ENCODE measurements at places on chromosomes 4 and X.

GRCh38 chr4:62544428-62544827 lies 1344.3 kb downstream of the ADGRL3 start:
- DNase-seq, result peak; percentile 37

DNA sequence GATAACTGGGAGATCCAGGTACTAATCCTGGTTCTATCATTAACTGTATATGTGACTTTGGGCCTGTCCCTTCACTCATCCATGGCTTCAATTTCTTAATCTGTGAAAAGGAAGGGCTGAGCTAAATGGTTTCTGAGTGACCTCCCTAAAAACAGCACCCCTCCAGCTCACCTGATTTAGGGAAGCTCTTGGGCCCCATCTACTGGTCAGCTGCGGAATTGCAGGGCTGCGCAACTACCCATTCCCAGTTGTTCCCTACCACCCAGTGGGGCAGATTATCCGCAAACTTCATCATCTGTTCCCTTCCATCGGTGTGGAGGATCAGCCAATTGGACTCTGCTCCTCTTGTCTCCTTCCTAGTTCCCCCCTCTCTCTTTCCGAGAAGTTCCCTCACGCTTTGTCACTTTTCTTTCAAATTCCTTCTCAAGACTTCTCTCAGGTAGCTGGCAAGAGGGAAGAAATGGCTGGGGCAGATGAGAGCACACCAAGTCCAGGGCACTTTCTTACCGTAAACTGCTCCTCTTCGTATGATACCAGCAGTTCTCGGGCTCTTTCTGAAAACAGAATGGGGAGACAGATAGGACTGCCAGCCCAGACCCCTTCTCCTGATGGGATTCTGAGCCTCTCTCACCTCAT lies 5.8 kb downstream of the LAS1L start:
- peak; percentile 45 for DNase-seq

- DNase-seq, result no peak
Observed at GRCh38 chrX:149799095-149799714, 17.5 kb downstream of the MAGEA9 start.

DNA sequence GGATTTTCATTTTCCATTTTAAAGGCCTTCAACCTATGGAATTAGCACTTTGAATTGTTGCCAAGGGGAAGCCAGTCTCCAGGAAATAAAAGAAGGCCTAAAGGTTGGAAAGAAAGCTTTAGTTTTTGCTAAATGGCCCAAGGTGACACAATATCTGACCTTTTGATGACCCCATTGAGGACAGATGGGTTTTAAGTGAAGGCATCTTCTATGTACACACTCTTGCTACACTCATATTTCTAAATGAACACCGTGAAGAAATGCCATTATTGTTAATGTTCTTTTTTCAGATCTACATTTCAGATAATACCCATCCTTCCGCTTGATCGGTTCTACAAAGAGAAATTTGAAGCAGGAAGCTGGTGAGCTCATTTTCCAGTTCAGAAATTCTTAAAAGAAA lies 162.8 kb upstream of the POU3F4 start:
- DNase-seq, result no peak

GRCh38 chrX:68121835-68122234 lies 311.5 kb downstream of the OPHN1 start:
- DNase-seq, result no peak

GRCh38 chrX:20727447-20727846 lies 460.7 kb upstream of the RPS6KA3 start:
- no peak for DNase-seq

DNA sequence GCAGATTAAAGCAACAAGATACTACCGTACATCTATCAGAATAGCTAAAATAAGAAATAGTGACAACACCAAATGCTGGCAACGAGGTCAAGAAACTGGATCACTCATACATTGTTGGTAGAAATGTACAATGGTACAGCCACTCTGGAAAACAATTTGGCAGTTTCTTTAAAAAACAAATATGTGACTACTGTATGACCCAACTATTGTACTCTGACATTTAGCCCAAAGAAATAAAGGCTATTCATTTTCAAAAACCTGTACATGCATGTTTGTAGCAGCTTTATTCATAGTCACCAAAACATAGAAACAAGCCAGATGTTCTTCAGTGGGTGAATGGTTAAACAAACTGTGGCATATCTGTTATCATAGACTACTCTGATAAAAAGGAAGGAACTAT lies 8.2 kb downstream of the CLCN3 start:
- no peak for DNase-seq

DNA sequence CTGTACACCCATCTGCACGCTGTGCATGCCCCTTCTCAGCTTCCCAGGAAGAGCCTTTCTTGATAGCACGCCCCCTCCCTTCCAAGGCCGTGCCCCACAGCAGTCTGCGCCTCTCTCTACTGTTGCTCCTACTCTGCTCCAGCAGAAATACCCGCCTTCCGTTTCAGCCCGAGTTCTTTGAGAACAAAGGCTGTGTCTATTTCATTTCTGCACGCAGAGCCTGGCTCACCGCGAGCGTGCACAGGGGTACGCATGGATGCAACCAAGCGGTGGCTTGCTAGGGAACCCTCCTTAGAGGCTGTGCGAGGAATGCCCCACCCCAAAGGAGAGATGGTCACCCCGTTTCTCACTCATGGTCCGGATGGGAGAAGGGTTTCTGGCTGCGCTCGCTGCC lies 485 bp downstream of the AADAT start:
- peak; percentile 71 for DNase-seq

- no peak for DNase-seq
Observed at GRCh38 chr4:109077505-109077904, 225.0 kb downstream of the COL25A1 start.

- no peak for DNase-seq
Observed at GRCh38 chrX:43853225-43853828, 28.9 kb downstream of the MAOB start.

DNA sequence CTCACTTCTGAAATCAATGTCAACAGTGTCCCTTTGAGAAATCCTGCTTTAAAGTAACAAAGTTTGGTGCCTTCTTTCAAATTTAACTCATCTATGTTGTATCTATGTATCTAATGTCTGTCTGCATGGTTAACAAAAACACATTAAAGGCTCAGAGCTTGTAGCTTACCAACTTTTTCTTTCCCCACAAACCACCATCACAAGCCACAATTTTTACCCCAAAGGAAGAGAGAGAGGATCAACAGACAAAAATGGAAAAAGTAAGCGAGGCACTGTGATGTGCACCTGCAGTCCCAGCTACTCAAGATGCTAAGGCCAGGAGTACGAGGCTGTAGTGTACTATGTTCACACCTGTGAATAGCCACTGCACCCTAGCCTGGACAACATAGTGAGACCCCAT lies 17.2 kb downstream of the ATRX start:
- no peak for DNase-seq

DNA sequence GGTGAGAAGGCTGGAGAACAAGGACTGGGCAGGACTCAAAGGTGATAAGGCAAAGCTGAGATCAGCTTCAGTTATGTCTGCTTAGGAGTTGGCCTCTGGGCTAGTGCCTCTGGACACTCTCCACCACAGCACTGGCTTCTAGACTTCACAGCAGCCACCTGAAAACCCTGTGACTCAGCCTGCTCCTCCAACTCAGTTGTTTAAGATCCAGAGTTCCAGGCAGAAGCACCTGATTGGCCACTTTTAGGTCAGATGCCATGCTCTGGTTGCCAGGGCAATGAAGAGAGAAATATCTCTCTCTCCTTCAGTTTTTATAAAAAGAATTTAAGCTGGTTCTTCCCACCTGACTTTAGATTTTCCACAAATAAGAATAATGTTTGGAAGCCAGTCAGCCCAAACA lies 47.9 kb upstream of the BLTP1 start:
- DNase-seq, result peak; percentile 16

DNA sequence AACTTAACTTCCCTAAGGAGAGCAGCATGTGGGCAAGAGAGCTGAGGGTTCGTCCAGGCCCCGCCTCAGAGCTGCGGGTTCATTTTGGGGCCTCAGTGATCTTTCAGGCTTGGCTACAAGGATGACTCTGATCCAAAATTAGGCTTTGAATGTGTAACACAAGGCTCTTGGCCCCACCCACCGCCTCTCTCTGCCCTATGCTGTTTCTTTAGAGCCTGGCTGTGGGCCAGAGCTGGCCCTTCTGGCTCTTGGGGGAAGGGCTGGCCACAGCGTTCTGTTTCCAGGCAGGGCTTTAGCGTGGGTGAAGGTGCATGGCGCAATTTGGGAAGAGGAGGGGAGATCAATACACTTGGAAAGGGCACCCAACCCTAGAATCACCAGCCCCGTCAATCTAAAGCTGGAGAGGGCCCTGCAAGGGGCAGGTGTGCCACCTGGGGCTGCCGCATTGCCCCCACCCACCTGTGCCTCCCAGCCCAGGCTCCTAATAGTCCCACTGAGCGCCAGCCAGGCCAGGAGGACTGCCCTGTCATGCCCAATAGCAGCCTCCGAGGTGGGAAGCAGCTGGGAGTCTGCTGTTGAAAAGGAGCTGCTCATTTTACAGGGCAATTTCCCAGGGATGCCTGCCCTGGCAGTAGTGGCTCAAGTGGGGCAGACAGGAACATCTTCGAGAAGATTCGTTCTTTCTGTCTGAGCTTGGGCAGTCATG lies 84.5 kb upstream of the MAML3 start:
- DNase-seq, result peak; percentile 67

- no peak for DNase-seq
Observed at GRCh38 chr4:1294891-1295290, 5.2 kb downstream of the MAEA start.

DNA sequence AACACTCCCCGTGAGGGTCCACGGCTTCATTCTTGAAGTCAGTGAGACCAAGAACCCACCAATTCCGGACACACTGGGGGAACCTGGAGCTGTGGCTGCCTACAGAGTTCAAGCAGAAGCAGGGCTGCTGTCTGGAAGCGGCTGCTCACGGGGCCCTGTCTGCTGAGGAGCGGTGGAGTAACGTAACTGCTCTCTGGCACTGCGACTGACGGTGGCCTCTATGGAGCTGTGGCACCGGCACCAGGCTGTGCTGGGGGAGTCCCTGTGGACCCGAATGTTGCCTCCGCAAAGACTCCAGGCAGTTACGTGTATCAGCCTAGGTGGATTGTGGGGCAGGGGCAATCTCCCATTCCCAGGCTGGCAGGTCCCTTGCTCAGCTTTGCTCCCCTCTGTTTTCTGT lies 703.3 kb upstream of the FRG1 start:
- DNase-seq, result no peak

GRCh38 chr4:26196567-26196966 lies 124.2 kb upstream of the RBPJ start:
- DNase-seq, result no peak

- DNase-seq, result peak; percentile 34
Observed at GRCh38 chrX:119784747-119785446, 6.5 kb downstream of the RPL39 start.

DNA sequence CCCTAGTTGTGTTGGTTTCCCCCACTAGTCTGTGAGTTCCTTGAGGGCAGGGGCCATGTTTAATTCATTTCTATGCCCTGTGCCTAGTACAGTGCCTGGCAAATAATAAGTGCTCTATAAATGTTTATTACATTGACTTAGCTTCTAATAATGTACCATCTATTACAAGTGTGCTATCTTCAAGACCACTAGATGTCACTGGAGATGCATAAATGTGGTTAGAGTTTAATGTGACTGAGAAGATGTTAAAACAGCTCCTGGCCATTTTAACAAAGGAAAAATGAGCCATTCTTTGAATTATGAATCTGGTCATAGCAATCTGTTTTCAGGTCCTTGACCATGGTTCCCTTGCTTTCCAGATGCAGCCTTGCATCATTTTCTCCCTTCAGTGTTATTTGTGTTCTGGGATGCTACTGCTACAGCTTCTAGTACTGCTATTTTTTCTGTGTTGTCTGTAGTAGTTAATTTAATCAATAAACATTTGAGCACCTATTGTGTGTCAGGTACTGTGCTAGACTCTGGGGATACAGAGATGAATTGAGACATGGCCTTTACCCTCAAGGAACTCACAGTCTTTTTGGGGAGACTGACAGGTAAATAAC lies 43.2 kb downstream of the SLC9A6 start:
- peak; percentile 72 for DNase-seq

- no peak for DNase-seq
Observed at GRCh38 chrX:117835034-117835433, 281.6 kb downstream of the KLHL13 start.

DNA sequence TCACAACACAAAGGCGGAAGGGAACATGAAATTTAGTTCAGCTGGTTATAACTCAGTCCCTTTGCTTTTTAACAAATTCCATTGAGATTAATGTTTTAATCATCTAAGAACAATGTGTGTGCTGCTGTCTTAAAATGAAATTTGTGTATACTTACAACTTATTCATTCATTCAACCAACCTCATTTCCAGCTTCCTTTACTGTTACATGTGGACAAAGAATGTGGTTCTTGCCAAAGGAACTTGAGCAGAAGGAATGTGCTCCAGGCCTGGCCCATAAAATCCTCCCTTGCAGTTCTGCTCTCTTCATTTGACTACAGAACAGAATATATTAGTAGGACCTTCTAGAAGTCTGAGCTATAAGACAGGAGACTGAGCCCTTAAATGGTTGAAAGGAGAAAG lies 176.8 kb upstream of the GLRA2 start:
- DNase-seq, result peak; percentile 48

All from astrocyte of the hippocampus (primary cell).